Right lung (tissue), 10 donors: ENCODE measurements at places on chromosomes 2 and 18. TPM values are rescaled to one million over a fixed set of nuclear protein-coding genes. Genes with fewer than 3 reads are reported as not detected.

DNA sequence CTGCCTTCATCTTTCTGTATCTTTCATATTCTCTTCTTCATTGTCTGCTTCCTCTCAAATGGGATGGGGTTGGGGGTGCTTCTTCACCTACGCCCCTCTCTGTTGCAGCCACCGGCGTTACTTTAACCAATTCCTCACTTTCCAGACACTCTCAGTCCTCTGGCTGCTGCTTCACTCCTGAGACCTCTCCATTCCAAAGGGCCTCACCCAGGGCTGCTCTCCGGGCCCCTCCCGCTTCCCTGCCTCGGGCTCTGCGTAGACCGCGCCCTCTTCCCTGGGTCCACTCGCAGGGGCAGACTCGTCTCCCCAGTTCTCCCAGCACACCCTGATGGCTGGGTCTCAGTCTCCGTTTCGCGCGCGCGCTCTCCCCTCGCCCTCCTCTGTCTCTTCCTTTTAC, 926 bp downstream of the SERPINB8 start:
- no peak for DNase-seq

- no peak for DNase-seq
Measured at GRCh38 chr2:11430729-11431128, 35.2 kb downstream of the E2F6 start.

The CELF4 gene
- polyA plus RNA-seq, result 8.5 TPM

The MZT2B gene
- polyA plus RNA-seq, result 95.8 TPM

The ALPI gene
- polyA plus RNA-seq, result not detected

DNA sequence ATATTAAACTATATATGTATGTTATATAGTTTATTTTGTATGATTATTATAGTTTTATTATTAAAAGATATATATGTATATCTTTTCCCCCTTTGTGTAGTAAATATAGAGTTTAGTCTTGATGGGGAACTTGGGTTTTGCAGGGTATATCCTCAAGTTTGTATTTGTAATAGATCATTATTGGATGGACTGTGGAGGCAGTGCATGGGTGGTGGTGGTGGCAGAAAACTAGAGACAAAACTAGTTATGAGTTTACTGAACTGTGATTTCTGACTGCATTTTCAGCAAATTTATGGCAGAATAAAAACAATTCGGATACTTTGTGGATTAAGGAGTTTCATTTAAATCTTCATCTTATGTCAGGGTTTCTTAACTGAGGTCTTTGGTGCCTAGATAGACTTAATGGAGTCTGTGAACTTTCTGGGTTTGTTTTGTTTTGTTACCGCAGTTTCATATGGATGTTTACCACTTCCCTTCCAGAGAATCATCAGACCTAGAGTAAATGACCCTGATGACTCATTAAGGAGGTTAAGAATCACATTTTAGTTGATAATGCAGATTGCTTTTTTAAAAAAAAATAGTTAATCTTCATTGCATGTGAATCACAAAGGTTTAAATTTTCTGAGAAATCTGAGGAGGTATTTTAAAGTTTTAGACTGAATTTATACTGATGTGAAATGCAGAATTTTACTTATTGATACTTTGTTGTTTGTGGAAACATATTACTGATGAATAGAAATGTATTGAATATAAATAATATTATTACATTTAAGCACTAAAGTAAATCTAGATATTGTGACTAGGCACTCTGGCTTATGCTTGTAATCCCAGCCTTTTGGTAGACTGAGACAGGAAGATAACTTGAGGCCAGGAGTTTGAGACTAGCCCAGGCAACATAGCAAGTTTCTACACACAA, 14.5 kb downstream of the EPC2 start:
- no peak for DNase-seq

DNA sequence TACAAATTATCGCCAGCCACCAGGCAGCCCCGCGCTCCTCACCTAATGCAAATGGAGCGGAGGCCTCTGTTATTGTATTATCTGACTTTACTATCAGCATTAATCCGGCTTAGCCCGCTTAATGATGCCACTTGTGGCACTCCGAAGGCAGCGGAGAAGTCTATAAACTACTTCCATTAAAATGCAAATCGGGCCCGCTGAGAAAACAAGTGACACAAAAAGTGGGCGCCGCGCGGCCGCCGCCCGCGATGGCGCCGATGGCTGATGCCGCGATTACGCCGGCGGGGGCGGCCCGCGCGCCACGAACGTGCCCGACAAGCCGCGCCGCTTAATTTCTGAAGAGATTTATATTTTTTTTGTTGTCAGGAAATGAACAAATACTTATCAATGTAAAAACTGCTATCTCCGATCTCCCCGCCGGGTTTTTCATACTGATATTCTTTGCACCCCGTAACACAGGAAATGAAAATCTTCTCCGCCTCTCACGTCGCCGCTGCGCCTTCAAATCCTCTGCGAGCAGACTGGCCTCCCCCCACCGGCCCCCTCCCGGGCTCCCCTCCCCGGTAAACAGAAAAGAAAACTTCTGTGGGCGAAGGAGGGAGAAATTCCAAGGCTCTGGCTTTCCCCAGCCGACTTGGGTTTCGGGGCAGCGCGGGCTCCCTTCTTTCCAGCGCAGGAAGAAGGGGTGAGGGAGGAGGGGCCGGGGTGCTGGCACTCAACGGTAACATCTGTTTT, 221.8 kb downstream of the INSIG2 start:
- DNase-seq, result peak; percentile 56

The RAB17 gene
- polyA plus RNA-seq, result 15.0 TPM
